Gastrocnemius medialis (tissue), 4 donors: ENCODE measurements at places on chromosomes 1 and 21.
A peak's percentile ranks its signal among the peaks of the same experiment; 100 is the strongest.

- peaks cover 24% of the 10 kb centered on the region for H3K4me1 ChIP-seq
- H3K27ac ChIP-seq = no peak overlapping the region
- no peaks in the 10 kb centered on the region for H3K36me3 ChIP-seq
- DNase-seq = no peak
- H3K27me3 ChIP-seq = no peaks in the 10 kb centered on the region
Measured at GRCh38 chr1:30518186-30518585, 205.2 kb downstream of the MATN1 start.

- H3K27ac ChIP-seq = no peak within 1 kb of the TSS
- no peaks in the 10 kb centered on the region for H3K36me3 ChIP-seq
- no peaks in the 10 kb centered on the region for H3K4me1 ChIP-seq
- H3K27me3 ChIP-seq = no peaks in the 10 kb centered on the region
- DNase-seq = no peak
Measured at GRCh38 chr1:223665592-223666312, at the start of gene CAPN8. CAPN8 (minus strand) TSS chr1:223665701; CDS start chr1:223665646, 55 bp downstream.

GRCh38 chr1:62082456-62083363 is 111.9 kb upstream of the L1TD1 start:
- no peak for DNase-seq
- H3K36me3 ChIP-seq = no peaks in the 10 kb centered on the region
- H3K27ac ChIP-seq = no peak overlapping the region
- H3K27me3 ChIP-seq = no peaks in the 10 kb centered on the region
- H3K4me3 ChIP-seq = no peak overlapping the region

GRCh38 chr1:66725885-66726665 is 26.2 kb upstream of the DYNLT5 start:
- DNase-seq = peak; percentile 15
- no peak overlapping the region for H3K27ac ChIP-seq
- H3K4me1 ChIP-seq = no peaks in the 10 kb centered on the region
- no peak overlapping the region for H3K4me3 ChIP-seq

GRCh38 chr1:40377512-40377911 is 4.0 kb downstream of the SMAP2 start:
- H3K36me3 ChIP-seq = no peaks in the 10 kb centered on the region
- DNase-seq = no peak
- H3K4me1 ChIP-seq = peaks cover 10% of the 10 kb centered on the region
- no peak overlapping the region for H3K27ac ChIP-seq

GRCh38 chr1:117335376-117336086 is 31.7 kb upstream of the MAN1A2 start:
- no peak overlapping the region for H3K27ac ChIP-seq
- H3K27me3 ChIP-seq = no peaks in the 10 kb centered on the region
- DNase-seq = no peak

DNA sequence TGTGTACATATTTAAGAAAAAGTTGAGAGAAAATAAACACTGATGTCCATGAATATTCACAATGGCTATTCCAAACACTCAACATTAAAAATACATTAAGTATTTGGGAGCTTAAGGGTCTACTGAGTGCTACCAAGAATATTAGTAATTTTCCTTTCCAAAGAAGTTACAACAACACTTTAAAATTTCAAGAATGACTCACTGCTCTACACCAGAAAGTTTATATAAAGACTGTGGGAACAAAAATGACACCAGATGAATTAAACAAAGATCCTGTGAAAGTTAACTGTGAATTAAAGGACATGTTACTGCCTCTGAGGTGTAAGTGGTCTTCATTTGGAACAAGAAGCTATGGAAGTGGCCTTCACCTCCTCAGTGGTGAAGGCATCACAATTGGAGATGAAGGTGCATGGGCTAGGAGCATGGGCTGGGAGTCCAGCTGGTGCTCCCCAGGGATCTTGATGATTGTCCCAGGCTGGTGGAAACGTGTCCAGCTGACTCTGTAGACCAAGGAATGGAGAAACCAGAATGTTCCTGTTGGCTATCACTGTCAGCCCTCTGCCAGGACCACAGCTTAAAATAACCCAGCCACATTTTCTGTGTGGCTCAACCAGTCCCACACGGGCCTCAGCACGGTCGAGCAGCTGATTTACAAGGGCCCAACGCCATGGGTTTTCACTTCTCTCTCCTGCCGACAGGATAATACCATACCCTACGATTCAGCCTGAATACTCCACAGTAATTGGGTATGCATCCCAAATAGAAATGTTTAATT is 28.8 kb downstream of the TAF5L start:
- H3K4me1 ChIP-seq = peaks cover 34% of the 10 kb centered on the region
- DNase-seq = peak; percentile 80
- H3K36me3 ChIP-seq = no peaks in the 10 kb centered on the region
- H3K27ac ChIP-seq = peak overlapping the region; percentile 79
- no peaks in the 10 kb centered on the region for H3K27me3 ChIP-seq

- H3K36me3 ChIP-seq = no peaks in the 10 kb centered on the region
- no peak overlapping the region for H3K4me3 ChIP-seq
- DNase-seq = no peak
- no peaks in the 10 kb centered on the region for H3K4me1 ChIP-seq
Measured at GRCh38 chr1:230401763-230402294, 24.3 kb downstream of the PGBD5 start.

DNA sequence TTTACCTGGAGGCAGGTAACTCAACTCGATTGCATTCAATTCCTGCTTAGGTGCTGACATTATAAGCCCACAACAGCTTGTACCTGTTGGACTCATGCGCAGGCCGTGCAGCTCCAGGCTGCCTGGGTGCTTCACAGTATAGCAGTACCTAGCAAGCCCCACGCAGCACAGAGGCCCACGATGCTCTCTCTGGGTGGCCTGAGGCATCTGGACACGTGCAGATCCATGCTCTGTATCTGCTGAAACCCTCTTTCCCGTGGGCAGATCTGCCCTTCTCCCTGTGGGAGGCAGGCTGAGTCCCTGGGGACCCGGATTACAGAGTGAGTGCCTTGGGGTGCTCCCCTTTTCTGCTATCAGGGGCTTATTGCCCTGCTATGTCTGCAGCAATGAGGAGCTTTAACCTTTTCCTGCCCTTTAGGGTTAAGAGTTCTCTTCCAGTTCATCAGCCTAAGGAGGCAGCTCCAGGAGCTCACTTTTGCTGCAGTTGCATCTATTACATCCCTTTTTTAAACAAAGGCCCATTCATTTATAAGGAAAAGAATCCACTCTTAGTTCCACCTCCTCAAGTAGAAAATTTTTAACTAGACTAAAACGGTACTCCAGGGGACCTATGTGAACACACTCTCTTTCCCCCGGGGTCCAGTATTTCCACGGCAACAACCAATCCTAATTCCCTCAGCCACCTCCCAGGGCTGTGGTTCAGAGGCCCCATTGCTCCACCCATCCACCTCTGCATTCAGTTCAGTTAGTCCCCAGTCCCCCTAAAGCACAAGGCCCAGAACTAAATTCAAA is 19.3 kb downstream of the ITPKB start:
- H3K4me3 ChIP-seq = no peak overlapping the region
- H3K36me3 ChIP-seq = no peaks in the 10 kb centered on the region
- no peak for DNase-seq
- no peak overlapping the region for H3K27ac ChIP-seq

- no peak overlapping the region for H3K4me3 ChIP-seq
- no peaks in the 10 kb centered on the region for H3K4me1 ChIP-seq
- H3K27me3 ChIP-seq = no peaks in the 10 kb centered on the region
Measured at GRCh38 chr1:31447210-31447609, 34.2 kb downstream of the SERINC2 start.

DNA sequence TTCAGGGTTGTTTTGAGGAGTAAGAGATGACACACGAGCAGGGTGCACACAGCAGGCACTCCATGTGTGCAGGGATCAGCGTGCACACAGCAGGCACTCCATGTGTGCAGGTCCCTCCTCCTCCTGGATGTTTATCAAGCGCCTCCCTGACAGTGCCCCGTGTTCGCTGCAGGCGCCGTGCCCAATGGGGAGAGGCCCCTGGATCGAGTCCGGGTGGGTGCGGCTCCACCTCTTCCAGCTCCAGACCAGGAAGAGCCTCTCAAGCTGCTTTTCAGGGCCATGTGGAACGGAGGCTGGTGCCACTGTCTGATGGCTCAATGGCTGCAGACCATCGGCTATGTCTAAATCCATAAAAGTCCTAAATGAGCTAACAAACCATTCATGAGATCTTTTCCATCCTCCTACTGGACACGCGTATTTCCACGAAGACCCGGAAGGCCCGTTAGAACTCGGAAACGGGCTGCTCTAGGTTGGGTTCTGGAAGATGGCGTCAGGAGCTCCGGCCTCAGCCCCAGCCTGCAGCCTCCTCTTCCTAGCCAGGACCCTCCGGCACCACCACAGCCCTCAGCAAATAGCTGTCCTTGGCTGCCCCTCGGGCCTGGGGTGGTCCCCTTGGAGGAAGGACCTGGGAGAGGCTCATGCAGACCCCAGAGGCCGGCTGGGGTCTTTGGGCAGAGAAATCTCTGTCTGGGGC is 36.0 kb downstream of the RRP1 start:
- no peak overlapping the region for H3K4me3 ChIP-seq
- DNase-seq = no peak
- H3K4me1 ChIP-seq = peaks cover 25% of the 10 kb centered on the region
- H3K27me3 ChIP-seq = no peaks in the 10 kb centered on the region
- H3K36me3 ChIP-seq = no peaks in the 10 kb centered on the region

- H3K4me3 ChIP-seq = peak overlapping the region; percentile 4
- no peak for DNase-seq
- H3K4me1 ChIP-seq = peaks cover 18% of the 10 kb centered on the region
- no peaks in the 10 kb centered on the region for H3K27me3 ChIP-seq
- H3K36me3 ChIP-seq = no peaks in the 10 kb centered on the region
- peak overlapping the region; percentile 67 for H3K27ac ChIP-seq
Measured at GRCh38 chr1:113912594-113913311, 7.6 kb downstream of the DCLRE1B start.

DNA sequence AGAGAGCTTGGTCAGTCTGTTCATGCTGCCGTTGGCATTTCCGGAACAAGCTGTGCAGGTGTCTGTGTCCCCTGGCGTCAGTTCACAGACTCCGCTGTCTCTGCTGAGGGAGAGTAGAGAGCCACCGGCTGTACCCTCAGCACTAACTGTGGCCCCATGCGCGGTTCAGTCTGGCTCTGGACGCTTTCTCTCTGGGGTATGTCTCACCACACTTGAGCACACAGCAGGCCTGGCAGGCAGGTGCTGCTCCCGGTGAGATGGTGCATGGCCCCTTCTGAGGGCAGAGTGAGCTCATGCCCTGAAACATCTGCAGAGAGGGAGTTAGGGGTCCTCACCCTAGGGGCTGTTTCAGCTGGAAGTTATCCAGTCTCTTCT is 60.0 kb upstream of the TLR5 start:
- H3K36me3 ChIP-seq = no peaks in the 10 kb centered on the region
- H3K27ac ChIP-seq = no peak overlapping the region
- no peak for DNase-seq
- H3K27me3 ChIP-seq = no peaks in the 10 kb centered on the region
- H3K4me1 ChIP-seq = peaks cover 9% of the 10 kb centered on the region
- H3K4me3 ChIP-seq = no peak overlapping the region

GRCh38 chr1:171109966-171110365 is 19.3 kb downstream of the FMO3 start:
- H3K27me3 ChIP-seq = no peaks in the 10 kb centered on the region
- no peaks in the 10 kb centered on the region for H3K36me3 ChIP-seq
- DNase-seq = no peak
- H3K27ac ChIP-seq = no peak overlapping the region
- peaks cover 3% of the 10 kb centered on the region for H3K4me1 ChIP-seq

GRCh38 chr1:18178111-18178510 is 70.5 kb downstream of the IGSF21 start:
- H3K36me3 ChIP-seq = no peaks in the 10 kb centered on the region
- no peak overlapping the region for H3K4me3 ChIP-seq
- no peaks in the 10 kb centered on the region for H3K4me1 ChIP-seq
- peaks cover 23% of the 10 kb centered on the region for H3K27me3 ChIP-seq
- DNase-seq = no peak

GRCh38 chr1:33918368-33918767 is 54.5 kb downstream of the HMGB4 start:
- no peak overlapping the region for H3K4me3 ChIP-seq
- no peaks in the 10 kb centered on the region for H3K4me1 ChIP-seq
- H3K27me3 ChIP-seq = no peaks in the 10 kb centered on the region
- DNase-seq = no peak
- H3K27ac ChIP-seq = no peak overlapping the region
- H3K36me3 ChIP-seq = no peaks in the 10 kb centered on the region

- H3K4me1 ChIP-seq = no peaks in the 10 kb centered on the region
- H3K27ac ChIP-seq = no peak overlapping the region
- H3K27me3 ChIP-seq = no peaks in the 10 kb centered on the region
- no peak overlapping the region for H3K4me3 ChIP-seq
- H3K36me3 ChIP-seq = no peaks in the 10 kb centered on the region
Measured at GRCh38 chr21:40210251-40210650, 343.0 kb downstream of the PCP4 start.

DNA sequence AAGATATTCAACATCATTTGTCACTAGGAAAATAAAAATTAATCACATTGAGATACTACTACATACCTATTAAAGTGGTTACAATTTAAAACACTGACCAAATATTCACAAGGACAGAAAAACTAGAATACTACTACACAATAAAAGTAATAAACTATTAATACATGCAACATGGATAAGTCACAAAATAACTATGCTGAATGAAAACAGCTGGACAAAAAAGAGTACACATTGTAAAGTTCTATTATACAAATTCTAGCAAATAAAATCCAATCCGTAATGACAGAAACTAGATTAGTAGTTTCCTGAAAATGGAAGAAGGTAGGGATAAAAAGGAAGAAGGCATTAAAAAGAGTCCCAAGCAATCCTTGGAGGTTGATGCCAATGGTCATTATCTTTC is 348.7 kb upstream of the PTBP2 start:
- no peak overlapping the region for H3K27ac ChIP-seq
- DNase-seq = no peak
- H3K36me3 ChIP-seq = no peaks in the 10 kb centered on the region
- no peaks in the 10 kb centered on the region for H3K4me1 ChIP-seq
- no peaks in the 10 kb centered on the region for H3K27me3 ChIP-seq
